Stimulated activated CD4-positive, alpha-beta T cell treated with anti-CD3 and anti-CD28 coated beads, Interleukin-1b, Interleukin-23, amount 100 ng/mL, for 4 hours (primary cell): ENCODE measurements at places on chromosomes 12 and 14.

DNA sequence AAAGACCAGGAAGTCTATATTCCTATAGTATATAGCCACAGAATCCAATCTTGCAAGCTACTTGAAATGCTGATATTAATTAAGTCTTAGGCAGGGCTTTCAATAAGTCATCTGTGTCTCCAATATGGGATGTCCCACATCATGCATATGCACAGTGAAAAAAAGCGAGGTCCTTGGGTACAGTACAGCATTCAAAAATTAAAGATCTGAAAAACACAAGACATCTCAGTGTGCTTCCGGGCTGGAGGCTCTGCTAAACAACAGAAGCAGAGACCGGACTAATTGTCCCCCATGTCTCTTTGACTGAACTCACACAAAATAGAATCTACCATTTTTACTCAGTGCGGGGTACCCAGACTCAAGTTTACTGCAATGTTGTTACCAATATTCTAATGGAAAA is 156.0 kb downstream of the DAD1 start:
- no peak for DNase-seq

DNA sequence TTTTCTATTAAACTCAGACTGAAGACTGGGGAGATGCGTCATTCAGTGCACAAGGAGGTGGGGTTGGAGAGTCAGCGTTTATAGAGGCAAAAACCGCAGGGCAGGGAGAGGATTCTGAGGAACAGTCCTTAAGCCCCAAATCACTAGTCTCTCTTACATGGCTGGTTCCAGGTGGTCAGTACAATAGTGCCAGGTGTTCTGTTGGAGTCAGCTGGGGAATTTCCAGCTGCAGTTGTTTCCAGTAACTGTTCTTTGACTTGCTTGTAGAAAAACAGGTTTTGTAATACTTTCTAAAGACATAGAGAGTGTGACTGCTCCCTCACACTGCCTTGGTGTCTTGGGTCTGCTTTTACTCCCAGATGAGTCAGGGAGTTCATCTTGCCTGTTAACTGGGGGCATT is 192.2 kb downstream of the TMTC3 start:
- DNase-seq = no peak

GRCh38 chr14:89927186-89927865 is 27.2 kb downstream of the EFCAB11 start:
- no peak for DNase-seq

DNA sequence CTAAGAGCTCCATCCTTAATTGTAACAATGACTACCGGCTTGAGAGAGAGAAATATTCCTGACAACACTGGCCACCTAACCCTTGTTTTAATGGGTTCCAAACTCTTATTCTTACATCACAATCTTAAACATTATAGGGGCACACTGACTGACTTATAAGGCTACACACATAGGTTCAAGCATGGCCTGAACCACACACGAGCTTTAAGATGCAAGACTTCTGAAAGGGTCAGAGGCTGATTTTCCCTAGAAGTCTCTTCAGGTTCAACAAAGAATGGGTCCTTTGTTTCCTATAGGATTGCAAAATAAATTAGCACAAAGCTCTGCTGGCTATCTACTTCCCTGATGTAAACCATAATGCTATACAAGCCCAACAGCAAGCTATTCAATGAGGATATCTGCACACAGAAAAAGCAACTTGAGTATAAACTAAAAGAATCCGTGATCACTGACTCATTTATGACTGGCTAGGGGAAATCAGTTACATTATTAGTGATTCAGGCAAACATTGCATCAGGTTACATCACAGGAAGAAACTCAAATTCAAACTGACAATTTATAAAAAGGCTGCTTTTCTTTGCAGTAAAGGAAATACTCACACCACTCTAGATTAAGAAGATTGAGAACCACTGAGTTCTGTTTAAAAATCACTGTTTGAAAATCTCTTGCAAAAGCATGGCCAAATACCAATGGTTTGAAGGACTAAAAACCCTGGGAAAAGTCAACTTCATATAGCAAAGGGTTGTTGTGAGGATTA is 8.5 kb downstream of the BTG1 start:
- no peak for DNase-seq

DNA sequence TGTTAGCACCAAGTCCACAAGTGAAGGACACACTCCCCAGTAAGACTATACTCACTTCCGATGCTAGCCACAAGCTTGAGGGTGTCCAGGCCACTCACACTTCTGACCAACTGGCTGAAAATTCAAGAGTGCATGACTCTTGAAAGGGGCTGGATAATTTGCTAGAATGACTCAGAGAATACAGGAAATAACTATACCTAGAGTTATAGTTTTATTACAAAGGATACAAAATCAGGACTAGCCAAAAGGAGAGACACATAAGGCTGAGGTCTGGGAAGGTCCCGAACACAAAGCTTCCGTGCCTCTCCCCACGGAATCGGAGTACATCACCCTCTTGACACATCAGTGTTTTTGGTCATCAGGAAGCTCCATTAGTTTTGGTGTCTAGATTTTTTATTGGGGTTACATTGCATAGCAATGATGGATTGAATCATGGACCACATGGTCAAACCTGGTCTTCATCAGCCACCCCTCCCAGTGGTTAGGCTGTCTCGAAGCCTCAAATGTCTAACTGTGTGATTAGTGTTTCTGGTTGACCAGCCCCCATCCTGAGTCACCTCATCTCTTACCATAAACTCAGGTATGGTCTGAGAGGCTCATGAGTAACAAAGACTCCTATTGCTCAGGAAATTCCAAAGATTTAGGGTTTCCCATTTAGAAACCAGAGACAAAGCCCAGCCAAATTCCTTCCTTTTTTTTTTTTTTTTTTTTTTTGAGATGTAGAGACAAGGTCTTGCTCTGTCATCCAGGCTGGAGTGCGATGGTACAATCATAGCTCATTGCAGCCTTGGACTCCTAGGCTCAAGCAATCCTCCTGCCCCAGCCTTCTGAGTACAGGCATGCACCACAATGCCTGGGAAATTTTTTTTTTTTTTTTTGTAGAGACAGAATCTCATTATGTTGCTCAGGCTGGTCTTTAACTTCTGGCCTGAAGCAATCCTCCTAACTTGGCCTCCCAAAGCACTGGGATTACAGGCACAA is 472.0 kb upstream of the TBX3 start:
- no peak for DNase-seq

- DNase-seq = no peak
Measured at GRCh38 chr12:70120970-70121369, 122.3 kb upstream of the CNOT2 start.

GRCh38 chr12:111991535-111991934 is 21.4 kb downstream of the TMEM116 start:
- no peak for DNase-seq

- DNase-seq = no peak
Measured at GRCh38 chr12:122449317-122449716, 26.8 kb upstream of the CLIP1 start.

- DNase-seq = no peak
Measured at GRCh38 chr12:19053218-19053617, 76.3 kb upstream of the PLEKHA5 start.

DNA sequence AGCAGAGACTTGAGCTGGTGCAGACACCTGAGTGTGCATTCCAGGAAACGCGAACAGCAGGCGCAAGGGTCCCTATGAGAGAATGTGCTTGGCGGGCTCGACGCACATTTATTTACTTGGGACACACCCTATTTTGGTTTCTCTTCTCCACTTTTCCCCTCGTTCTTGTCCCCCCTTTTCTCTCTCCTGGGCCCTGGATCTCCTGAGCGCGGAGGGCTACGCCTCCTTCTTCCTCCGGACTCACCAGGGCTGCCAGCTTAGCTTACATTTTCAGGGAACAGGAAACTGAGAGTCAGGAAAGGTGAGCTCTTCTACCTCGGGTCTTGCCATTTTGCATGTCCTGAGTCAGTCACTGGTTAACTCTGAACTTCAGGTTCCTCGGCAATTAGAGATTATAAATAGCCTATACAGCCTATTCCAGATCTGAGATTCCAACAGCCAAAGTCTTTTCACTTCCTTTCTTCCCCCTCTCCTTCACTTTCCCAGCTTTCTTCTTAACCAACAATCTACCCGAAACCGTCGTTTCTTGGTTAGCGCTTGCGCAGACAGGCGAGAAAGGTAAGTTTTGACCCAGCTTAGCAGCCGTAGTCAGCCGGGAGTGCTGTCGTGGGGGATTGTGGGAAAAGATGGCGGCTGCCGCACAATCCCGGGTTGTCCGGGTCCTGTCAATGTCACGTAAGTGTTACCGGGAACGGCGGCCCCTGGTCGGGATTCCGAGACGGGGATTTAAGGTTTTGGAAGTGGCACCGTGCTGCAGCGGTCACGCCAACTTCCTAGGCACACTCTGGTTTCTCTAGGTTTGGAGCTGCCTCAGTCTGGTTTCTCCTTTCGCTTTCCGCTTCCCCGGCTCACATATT is at the start of the genes AKAP3 and NDUFA9:
AKAP3 (minus strand) TSS at position 551 of the 857 bp plus-strand sequence. CDS start 10,855 bp downstream, outside the sequence.
NDUFA9 (plus strand) TSS at position 614 of the 857 bp plus-strand sequence; CDS start at position 627, 13 bp downstream.
- DNase-seq = peak; percentile 65

DNA sequence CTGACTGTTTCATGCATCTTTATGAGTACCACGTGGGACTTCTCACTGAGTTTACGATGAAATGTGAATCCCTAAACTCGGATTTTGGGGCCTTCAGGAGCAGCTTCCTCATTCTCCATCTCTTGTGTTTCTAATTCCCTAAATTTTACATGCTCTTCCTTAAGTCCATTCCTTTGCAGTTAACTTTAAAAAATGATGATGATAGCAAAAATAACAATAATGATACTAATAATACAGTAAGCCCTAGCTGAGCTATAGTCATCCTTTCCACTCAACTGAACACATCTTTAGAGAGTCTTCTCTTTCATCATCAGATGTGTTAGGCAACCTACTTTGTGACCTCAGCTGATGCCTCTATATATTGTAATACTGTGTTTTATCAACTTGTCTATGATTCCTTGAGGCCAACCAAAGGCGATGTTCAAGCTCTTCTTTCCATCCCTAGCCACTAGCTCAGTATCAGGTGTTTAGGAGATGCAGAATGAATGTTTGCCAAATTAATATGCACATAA is 1196.4 kb downstream of the VRK1 start:
- DNase-seq = no peak

GRCh38 chr12:63304887-63305316 is 153.9 kb upstream of the AVPR1A start:
- no peak for DNase-seq

DNA sequence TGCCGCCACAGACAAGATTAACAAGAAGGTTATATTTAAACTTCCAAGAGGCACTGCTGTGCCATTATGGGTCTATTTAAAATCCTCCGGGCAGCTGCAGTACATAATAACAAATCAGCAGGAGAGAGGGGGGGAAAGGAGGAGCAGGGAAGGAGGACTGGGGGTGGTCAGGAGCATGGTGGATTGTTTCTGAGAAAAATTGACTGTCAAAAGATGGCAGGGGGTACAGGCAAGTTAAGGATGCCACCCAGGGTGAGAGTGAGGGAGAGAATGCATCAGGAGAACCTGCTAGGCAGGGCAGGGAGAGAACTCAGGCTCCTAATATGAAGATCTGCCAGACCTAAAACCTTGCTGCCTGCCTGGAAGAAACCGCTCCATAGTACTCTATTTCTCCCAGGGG is 181.8 kb downstream of the GRIN2B start:
- no peak for DNase-seq

- peak; percentile 88 for DNase-seq
Measured at GRCh38 chr14:64294672-64295413, 672 bp upstream of the ESR2 start.

DNA sequence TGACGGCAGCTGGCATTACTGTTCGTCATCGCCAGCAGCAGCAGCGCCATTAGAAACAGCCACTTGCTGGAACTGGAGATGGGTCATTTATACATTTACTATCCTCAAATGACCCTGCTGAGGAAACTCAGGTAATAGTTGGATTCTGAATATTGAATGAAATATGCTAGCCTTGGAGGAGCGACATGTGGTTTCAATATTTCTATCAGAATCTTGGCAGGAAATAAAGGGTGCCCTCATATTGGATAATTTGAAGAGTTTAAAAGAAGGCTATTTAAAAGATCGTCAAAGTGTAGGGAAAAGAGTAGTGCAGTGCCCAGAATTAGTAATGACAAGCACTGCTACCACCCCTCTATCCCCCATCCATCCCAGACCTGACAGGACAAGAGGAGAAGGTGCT is 109.6 kb upstream of the CPM start:
- no peak for DNase-seq

DNA sequence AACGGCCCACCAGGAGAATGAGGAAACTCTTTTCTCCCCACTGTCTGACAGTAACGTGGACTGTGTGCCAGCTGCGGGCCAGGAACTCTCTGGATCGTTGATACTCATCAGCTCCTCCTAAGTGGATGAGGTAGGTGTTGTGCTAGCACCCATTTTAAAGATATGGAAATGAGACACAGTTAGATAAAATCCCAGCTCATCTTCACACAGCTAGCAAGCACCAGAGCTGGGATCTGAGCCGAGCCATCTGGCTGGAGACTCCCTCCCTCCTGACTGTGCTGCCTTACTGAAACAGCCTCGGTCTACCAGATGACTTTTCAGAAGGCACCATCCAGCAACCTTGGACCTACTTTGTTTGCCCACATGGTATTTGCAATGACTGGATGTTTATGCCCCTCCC is 49.2 kb downstream of the TMEM132D start:
- no peak for DNase-seq

DNA sequence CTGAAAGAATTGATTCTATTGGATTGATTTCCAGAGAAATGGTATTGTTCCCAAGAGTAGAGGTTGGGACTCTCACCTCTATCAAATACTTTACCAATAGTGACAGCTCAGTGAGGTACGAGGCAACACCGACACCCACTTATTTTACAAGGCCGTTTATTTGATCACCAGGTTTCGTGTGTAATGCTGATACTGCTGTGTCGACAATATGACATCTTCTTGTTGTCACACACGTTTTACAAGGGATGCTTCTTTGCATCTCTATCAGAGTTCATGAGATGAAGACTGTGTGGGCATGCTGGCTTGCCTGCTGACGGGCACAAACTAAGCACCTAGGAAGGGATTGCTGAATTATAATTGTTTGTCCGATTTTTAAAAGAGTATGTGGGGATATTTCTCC is 217.8 kb upstream of the EGLN3 start:
- no peak for DNase-seq

DNA sequence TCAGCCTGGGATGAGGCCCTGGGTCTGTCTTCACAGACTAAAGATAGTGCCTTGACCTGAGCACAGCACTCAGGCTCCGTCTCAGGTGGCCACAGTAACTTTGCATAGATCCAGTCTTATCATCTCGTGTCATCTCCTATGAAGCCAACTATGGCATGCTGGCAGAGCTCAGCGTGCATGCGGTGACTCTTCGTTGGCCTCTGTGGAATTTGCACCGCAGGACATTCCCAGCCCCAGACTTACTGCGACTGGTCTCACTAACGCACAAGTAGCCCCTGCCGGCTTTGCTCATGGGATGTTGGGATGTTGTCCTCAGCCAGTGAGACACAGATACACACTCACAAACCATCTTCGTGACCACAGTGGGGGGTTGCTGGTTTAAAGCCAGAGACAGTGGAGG is 199.6 kb downstream of the CHST11 start:
- no peak for DNase-seq

DNA sequence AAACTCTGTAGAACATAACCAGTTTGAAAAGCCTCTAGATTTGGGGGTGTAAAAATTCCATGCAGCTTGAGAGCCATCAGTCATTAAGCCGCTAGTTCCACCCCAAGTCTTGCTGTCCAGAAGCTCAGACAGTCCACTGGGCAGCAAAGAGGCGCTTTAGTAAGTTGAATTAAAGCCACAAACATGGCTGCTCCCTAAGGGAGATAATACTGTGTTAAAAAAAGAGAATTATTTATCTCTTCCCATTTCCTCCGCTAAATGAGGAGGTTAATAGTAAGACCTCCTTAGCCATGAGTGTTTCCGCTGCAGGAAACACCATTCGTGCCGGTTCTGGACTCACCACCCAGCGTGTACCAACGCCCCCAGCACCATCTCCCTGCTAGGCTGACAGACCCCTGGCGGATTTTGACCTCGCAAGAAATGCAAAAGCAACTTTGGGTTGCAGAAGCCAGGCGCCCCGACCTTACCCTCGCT is 536 bp downstream of the TM7SF3 start:
- no peak for DNase-seq

GRCh38 chr14:94122438-94122837 is 7.0 kb downstream of the IFI27L2 start:
- DNase-seq = no peak
